ENCODE measurements at places on chromosomes 2 and 18.

DNA sequence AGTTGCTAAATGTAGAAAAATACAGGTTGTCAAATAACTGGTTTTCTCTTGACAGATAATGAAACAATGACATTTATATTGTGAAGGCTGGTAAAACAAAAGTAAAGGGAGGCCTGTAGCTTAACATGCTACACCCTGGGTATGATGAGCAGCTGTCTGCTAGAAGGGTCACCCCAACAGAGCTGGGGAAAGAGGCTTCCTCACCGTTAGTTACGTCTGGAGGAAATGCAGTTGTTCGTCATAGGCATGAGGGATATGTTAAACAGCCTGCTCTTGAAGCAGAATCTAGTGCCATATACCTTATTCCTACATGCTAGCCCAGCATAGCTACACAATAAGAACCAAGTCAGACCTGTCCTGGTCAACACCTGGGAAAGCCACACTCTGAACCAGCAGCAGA lies 49.9 kb downstream of the LPIN2 start:
- no peak for DNase-seq

GRCh38 chr2:28342081-28342967 lies 50.3 kb upstream of the FOSL2 start:
- DNase-seq: no peak

DNA sequence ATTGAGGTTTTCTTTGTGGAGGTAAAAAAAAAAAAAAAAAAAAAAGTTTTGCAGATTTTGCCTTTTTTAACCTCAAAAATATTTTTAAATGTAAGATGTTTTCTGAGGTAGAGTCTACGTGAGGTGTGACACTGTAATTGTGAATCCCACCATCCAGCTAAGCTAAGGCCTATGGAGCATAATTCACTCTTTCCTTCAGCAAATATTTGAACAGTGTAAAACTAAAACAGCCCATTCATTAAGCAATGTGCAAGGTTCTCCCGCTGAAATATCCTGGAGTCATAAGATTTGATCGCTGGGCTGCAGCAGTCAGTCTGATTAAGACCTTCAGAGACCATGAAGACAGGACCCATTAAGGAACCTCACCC lies 105.1 kb downstream of the HNRNPLL start:
- no peak for DNase-seq

- peak; percentile 77 for DNase-seq
Observed at GRCh38 chr2:162244541-162245031, 1.3 kb upstream of the FAP start.

DNA sequence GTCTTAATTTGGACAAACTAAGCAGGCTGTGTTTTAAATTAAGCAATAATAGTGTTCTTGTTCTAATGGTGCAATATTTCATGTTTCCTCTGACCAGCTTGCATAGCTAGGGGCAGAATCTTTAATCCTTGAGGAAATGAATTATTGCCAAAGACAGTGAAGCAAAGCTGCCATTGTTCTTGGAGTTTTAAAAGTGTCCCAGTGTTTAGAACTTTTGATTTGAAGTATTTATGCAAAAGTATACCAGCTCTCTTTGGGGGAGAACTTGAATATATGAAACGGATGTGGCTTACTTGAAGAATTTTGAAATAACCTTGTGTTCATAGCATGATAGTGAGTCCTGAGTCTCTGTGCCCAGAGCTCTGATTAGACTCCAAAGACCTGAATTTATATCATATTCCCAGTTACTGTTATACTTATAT lies 33.4 kb downstream of the ITGA6 start:
- DNase-seq: no peak

DNA sequence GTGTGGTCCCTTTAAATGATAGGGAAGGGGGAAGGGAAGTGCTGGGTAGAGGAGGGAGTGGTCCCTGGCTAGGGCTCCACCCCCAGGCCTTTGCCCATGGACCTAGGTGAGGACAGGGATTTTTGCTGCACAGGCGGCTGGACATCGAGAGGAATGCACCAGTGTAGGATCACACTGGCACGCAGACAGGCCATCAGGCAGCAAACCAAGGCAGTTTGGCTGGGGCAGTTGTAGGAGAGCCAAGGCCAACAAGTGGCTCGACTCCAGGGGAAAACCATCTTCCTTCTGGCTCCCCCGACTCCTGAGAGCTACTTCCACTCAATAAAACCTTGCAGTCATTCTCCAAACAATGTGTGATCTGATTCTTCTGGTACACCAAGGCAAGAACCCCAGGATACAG lies 402.0 kb upstream of the LRRTM1 start:
- DNase-seq: no peak
